ENCODE measurements at places on chromosomes 4 and X.

DNA sequence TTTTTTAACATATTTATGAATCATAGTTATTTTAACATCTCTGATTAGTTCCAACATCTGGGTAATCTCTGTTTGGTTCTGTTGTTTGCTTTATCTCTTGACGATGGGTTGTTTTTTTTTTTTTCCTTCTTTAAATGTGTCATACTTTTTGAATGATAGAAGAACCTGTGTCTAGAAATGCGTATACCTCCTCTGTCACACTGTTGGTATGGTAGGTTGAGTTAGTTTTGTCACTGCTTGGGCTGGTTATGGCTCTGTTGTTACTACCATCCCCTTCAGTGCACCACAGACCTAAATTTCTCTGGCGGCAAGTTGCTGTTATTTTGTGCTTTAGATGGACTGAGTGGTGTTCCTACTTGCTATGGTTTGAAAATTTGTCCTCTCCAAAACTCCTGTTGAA is 16.8 kb downstream of the STIM2 start:
- DNase-seq = no peak

DNA sequence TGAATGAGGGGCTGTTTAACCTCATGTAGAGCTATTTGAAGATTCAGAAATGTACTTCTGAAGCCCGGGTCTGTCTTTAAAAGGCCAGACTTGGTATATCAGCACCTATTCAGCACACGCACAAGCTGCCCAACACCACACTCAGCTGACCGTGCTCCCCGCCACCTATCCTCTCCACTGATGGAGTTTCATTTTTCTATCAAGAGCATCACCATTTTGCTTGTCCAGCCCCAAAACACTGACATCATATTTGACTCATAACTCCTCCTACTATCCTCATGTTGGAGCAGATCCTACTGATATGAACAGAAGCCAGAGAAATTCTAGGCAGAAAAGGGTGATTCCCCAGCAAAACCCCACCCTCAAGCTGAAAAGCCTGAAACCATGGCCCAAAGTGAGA is 100.3 kb downstream of the SORBS2 start:
- DNase-seq = no peak

GRCh38 chr4:86184216-86184900 is 175.5 kb downstream of the MAPK10 start:
- DNase-seq = no peak

GRCh38 chr4:1208266-1208961 is 36.0 kb upstream of the SPON2 start:
- DNase-seq = no peak

GRCh38 chr4:11488657-11489452 is 60.2 kb upstream of the HS3ST1 start:
- DNase-seq = no peak

GRCh38 chr4:43843501-43843900 is 605.1 kb downstream of the KCTD8 start:
- DNase-seq = no peak
